Left lung (tissue), 14 donors: ENCODE measurements at places on chromosomes 3 and 15.

DNA sequence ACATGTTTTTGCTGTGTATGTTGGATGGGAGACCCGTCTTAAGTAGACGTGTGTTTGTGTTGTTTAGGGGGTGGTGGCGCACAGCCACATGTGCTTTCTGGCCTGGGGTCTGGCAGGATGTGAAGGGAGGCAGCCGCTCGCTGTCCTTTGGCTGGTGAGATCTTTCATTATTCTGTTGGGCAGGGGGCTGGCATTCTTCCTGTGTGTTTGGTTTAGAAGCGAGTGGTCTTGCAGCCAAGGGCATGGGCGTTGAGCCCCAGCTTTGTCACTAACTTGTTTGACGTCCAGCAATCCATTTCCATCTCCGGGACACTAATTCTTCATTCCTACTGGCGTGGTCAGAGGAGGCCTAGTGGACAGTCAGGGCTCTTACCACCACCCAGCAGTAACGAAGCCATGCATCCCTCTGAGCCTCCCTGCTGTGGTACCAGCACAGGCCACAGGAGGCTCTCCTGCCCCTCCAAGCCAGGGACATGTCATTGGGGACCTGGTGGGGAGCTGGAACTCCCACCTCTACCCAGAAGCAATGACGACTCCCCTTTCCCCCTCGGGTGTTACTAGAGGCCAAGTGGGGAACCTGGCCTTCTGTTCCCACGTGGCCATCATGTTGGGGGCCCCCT, 10.7 kb downstream of the THSD4 start:
- no peaks in the 10 kb centered on the region for H3K36me3 ChIP-seq
- no peaks in the 10 kb centered on the region for H3K4me1 ChIP-seq
- no peak overlapping the region for H3K27ac ChIP-seq
- no peak for DNase-seq
- H3K27me3 ChIP-seq, result no peaks in the 10 kb centered on the region
- H3K4me3 ChIP-seq, result no peak overlapping the region

DNA sequence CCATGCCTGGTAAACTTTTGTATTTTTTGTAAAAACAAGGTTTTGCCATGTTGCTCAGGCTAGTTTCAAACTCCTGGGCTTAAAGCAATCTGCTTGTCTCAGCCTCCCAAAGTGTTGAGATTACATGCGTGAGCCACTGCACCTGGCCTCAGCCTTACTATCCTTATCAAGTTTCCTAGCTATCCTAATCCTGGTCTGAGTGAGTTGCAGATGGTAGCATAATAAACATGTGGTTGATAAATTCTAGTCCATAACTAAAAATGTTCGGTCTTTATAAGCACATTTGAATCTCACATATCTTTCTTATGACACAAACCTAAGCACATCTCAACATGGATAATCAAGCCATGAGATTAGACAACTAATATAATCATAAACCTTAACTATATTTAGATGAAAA, 18.5 kb downstream of the NPHP3 start:
- DNase-seq, result no peak
- no peak overlapping the region for H3K27ac ChIP-seq
- H3K36me3 ChIP-seq, result peaks cover 93% of the 10 kb centered on the region

- H3K27ac ChIP-seq, result no peak overlapping the region
- no peak for DNase-seq
- H3K4me1 ChIP-seq, result no peaks in the 10 kb centered on the region
- no peaks in the 10 kb centered on the region for H3K36me3 ChIP-seq
These were observed 27.0 kb upstream of the HHATL start for GRCh38 chr3:42729404-42730145.

- no peaks in the 10 kb centered on the region for H3K4me1 ChIP-seq
- no peak overlapping the region for H3K4me3 ChIP-seq
- H3K27me3 ChIP-seq, result no peaks in the 10 kb centered on the region
- DNase-seq, result no peak
- no peak overlapping the region for H3K27ac ChIP-seq
These were observed 542.4 kb downstream of the SQOR start for GRCh38 chr15:46177219-46177618.
